ENCODE measurements at places on chromosomes 6 and 20.

- DNase-seq: peak; percentile 56
Measured at GRCh38 chr20:47272893-47273590, 83.5 kb downstream of the ZMYND8 start.

GRCh38 chr6:144326393-144326792 is 41.3 kb downstream of the UTRN start:
- no peak for DNase-seq

GRCh38 chr6:31617010-31617409 is 2.0 kb downstream of the AIF1 start:
- DNase-seq: no peak

- DNase-seq: peak; percentile 88
Measured at GRCh38 chr6:2876210-2877056, 26.7 kb downstream of the SERPINB9 start.

DNA sequence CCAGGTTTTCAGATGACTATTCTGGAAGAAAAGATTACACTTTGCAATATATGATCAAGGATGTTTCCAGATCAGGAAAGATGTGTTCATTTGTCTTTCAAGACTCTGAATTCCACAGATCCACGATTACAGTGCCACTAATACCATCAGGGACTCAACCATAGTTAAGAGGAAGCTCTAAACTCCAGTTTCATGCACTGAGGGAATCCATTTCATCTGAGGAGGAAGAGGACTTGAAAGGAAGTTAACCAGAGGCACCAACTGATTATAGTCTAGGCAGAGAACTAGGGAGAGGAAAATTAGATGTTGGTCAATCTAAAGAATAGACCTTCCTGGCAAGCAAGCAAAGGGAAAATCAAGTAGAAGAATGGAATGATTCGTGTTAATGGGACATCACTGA is 218.3 kb upstream of the PRDM1 start:
- DNase-seq: no peak

DNA sequence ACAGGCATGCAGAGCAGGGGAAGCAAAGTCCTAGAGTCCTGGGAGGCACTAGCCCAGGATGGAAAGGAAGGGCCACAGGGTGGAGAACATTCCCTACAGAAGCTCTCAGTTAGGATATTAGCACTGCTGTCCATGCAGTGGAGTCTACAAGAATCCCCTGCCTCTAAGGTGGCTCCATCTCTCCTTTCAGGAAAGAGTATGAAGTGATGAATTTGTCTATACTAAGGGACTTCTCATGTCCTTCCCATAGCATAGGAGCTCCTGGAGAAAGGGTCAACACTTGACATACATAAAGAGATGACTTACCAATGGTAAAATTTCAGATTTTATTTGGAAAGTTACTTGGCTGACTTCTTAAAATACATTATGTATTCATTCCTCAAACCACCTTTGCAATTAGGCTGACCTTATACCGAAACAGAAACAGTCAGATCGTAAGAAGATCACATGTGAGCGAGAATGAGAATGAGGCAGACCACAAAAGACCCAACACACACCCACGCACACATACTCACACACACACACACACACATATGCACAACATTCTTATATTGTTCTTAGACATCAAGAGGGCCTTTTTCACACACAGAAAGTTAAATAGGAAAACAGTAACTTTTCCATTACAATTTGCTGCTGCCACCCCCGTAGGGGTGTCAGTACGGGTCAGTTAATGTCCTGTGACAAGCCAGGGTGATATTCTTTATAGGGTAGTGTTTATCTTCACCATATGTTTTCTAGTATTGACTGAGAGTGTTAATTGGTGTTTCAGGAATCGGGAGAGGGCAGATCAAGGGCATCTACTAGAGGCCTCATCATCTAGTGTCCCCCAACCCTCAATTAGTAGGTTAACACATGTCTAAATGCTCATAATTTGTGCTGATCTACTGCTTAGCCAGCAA is 159.4 kb downstream of the FAXC start:
- no peak for DNase-seq

DNA sequence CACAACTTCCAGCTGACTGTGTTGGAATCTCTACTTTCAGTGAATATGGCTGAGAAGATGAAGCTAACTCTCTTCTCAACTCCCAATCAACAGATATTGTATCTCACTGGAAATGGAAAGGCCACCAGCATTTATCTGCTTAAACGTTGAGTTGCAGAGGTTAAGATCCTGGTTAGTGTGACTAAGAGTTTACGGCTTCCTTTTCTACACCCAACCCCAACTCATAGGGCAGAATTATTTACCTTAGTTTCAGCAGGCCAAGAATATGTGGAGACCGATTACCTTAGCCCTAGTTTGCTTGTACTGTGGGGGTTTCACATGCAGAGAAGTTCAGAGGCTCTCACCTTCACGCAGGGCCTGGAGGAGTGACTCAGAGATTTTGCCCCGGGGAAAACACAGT is 1026.6 kb downstream of the EYS start:
- DNase-seq: peak; percentile 83

DNA sequence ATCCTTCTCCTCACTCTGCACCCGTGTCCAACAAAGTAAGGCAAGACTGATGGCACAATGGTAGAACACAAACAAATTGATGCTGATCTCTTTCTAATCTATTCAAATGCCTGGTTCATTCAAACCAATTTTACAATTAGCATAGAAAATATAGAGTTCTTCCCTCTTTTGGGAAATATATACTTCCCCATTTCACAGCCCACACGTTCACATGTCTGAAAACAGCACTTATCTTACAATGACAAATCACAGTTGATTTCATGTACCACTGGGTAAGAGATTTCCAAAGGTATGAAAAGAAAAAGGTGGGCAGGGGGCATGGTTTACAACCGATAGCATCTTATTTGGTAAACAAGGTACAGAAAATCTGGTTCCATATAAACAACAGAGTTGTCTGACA is 137.6 kb downstream of the RNGTT start:
- DNase-seq: no peak

DNA sequence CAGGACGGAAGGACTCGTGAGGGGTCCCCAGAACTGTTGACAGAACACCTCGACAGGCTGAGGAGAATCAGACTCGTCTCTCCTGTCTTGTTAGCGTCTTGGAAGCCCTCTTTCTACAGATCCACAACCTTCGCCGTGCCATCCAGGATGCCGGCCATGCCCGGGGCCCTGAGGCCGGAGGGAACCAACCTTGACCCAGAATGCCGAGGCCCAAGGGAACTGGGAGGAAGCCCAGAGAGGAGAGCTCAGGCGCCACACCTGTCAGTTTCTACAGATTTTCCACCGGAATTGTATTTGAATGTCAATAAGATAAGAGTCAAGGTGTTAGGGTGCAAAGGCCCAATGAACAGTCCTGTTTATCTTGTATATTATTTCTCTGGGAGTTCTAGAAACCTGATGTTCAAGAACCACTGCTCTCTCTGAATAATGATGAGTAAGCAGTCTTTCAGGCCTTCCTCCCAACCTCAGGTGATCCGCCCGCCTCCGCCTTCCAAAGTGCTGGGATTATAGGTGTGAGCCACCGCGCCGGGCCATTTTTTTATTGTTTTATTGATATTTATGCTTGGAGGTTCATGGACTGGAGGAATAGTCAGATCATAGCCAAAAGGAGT is 799 bp upstream of the ME1 start:
- peak; percentile 52 for DNase-seq

- DNase-seq: no peak
Measured at GRCh38 chr6:39353698-39354315, 31.3 kb upstream of the KCNK16 start.

GRCh38 chr6:139904158-139904533 is 529.7 kb upstream of the CITED2 start:
- no peak for DNase-seq

- DNase-seq: no peak
Measured at GRCh38 chr20:44644667-44645131, 6.8 kb downstream of the ADA start.

GRCh38 chr6:53020005-53020744 is 25.1 kb upstream of the GSTA4 start:
- DNase-seq: no peak

- peak; percentile 63 for DNase-seq
Measured at GRCh38 chr6:133551847-133552341, 310.7 kb downstream of the EYA4 start.

GRCh38 chr6:105458551-105458950 is 55.7 kb upstream of the PREP start:
- DNase-seq: no peak

DNA sequence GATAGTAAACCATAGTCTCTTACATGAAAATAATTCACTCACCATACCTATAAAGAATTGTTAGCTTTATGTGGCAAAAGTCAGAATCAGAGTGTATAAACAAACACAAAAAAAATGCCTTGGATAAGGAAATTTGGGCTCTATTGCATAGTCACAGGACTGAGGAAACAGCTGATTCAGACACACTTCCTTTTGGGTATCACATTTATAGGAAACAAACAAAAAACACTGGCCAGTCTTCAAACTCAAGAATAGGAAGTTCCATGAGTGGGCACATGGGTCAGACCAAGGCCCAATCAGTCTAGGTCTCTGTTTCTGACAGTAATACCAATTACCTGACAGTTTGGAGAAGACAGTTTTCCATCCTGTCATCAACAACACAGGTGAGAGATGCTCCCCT is 8.0 kb downstream of the SLC18B1 start:
- no peak for DNase-seq

DNA sequence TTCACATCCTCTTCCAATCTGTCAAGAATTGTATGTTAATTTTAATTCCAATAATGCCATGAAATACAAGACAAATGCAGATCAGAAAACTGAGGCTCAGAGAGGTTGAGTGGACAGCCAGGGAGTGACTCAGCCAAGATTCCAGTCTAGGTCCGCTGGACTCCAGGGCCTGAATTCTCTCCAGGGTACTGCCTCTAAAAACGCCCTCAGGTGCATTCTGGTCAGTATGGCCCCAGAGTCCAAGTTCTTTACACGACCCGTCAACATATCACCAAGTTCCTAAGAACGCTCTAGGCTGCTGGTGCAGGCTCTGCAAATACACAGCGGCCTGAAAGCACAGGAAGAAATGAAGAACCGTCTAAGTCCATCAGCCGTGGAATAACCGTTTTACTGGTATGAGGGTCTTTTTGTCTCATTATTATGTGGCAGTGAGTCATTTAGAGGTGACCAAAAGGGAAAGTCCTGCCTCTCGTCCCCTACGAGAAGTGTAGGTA is 709 bp upstream of the ASXL1 start:
- peak; percentile 86 for DNase-seq

DNA sequence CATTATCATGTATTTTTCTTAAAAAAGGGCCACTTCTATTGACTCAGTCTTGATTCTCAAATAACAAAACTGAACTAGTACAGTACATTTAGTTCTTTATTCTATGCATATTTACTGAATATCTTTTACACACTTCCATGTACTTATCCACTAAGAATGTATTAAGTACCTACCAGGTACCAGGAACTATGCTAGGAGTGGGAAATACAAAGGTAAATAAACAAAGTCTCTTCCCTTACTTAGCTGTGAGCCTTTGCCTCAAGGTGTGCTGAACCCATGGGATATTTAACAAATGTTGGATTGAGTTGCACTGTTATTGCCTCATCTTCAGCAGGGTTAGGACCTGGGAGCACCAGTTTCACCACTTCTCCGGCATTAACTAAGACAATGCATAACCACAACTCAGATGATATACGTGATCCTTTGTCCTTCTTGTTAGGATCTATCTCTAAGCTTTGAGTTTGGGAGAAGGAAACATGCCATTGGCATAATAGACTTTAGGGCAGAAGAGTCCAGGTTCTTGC is 533.9 kb downstream of the TFAP2B start:
- DNase-seq: no peak

DNA sequence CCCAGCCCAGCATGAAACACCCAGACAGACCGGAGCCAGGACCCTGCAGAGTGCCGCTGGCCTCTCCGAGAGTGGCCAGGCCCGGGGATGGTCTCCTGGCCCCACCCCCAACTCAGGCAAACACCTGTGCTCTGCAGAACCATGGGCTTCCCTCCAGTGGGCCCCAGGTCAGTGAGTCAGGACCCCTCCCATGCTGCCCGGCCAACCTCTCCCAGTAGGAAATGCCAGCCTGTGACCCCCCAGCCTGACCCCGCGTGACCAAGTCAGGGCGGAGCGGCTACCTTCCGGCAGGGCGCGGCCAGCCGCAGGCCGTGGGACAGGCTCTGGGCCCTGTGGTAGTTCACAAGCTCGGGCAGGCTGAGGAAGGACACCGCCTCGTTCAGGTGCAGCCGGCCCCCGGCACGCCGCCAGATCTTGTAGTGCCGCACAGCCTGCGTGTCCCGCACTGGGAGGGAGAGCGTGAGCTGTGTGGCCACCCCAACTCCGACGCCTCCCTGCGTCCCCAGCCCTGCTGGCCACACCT is 3.2 kb downstream of the PTK6 start:
- peak; percentile 54 for DNase-seq

DNA sequence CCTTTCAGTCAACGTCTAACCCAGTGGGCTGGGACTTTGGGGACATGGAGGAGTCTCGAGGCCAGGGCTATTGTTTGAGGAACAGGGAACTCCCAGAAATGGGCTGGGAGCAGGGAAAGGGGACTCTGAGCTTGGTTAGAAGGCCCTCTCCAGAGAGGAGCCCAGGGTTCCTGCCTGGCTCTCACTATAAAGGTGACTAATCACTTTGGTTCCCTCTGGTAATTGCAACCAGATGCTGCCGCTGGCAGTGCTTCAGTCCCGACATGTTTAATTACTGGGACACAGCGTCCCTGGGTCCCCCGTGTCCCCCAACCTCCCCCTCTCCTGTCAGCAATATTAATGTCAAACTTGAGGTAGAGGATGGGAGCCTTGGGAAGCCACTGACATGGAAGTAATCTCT is 5.0 kb upstream of the GDF5 start:
- peak; percentile 66 for DNase-seq

GRCh38 chr6:71396410-71396801 is 107.8 kb downstream of the OGFRL1 start:
- DNase-seq: no peak

DNA sequence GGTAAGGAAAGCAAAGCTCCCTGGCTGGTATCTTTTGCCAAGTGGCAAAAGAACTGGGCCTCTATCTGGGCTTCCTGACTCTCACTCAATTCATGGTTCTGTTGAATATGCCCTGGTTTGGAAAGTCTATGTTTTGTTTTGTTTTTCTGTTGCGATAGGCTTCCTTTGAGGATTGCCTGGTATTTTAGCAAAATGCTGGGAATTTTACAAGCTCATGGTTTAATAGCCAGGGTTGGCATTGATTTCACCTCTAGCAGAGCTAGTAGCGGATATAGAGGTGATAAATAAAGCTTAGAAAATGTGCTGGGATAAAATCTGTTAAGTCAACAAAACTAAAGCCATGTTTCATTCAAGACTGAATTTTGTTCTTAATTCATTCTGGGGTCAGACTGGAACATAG is 109.9 kb downstream of the RNF144B start:
- DNase-seq: no peak

DNA sequence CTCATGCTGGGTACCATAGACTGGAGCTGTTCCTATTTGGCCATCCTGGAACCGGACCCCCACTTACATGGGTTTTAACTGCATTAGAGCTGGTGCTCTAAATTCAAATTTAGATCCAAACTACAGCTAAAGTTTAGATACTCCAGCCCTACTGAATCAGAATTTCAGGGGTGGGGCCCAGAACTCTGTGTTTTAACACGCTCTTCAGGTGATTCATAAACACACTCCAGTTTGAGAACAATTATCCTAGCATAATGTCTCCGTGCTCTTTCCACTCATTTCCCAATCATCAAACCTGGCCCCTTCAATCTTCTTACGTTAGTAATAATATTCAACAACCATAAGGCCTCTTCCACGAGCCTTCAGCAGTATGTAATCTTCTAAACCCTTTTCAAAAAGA is 15.3 kb downstream of the TRPC4AP start:
- no peak for DNase-seq

GRCh38 chr20:41655962-41656618 is 37.9 kb upstream of the CHD6 start:
- no peak for DNase-seq

All from islet precursor cell (in vitro differentiated cells).